Activated T-cell treated with anti-CD3 and anti-CD28 coated beads for 1 hour (primary cell): ENCODE measurements at places on chromosomes 4 and X.

DNA sequence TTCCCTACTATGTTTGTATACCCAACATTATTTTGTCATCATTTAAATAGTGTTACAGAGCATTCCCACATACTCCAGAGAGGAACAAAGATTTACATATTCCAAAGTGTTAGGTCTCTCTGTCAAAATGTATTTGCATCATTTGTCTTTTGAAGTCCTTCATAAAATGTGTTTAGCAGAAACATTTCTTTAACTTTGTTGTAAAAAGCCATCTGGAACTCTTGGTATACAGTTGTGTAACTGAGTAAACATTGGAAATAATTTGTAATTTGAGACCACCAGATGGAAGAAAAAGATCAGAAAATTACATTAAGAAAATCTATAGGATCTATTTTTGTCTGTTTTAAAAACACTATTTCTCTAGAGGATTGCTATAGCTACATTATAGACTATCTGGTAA is 56.6 kb upstream of the ALB start:
- no peak for DNase-seq

- DNase-seq, result no peak
Observed at GRCh38 chr4:39406763-39407583, at the start of gene KLB. Gene KLB, plus strand, starts transcription at chr4:39406930. Its CDS starts 20 bp downstream, at chr4:39406950.

DNA sequence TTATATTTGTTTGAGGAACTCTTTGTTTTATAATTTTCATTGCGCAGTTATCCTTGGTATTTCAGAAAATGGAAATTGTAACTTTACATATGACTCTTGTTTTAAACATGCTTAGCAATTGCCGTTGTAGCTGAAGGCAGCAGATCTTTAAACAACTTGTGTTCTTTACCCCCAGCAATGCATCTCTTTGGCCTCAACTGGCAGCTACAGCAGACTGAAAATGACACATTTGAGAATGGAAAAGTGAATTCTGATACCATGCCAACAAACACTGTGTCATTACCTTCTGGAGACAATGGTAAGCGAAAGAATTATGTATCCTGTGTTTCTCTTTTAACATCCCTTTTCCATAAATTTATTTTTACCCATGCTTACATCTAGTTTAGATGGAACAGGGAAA is 263.6 kb downstream of the DCTD start:
- no peak for DNase-seq

GRCh38 chr4:146273204-146273901 is 59.0 kb downstream of the REELD1 start:
- DNase-seq, result no peak

DNA sequence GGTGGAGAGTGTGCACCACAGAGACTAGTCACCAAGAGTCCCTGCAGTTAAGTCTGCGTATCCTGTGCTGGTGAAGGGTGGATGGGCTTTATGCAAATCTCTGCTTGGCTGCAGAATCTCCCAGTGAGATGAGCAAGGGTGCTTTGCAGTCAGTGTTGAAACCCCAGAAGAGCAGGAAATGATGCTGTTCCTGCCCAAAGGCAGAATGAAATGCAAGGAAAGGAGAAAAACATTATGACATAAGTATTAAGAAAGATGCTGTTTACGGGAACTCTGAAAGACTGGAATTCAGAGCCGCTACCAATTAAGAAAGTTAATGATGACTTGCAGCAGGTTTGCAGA is 25.4 kb upstream of the ACSL1 start:
- DNase-seq, result no peak

- DNase-seq, result peak; percentile 40
Observed at GRCh38 chrX:102652031-102652688, 877 bp downstream of the GPRASP1 start.

- DNase-seq, result no peak
Observed at GRCh38 chrX:148958901-148959300, 458.5 kb downstream of the AFF2 start.

- no peak for DNase-seq
Observed at GRCh38 chrX:15500497-15500966, at the start of gene BMX. Gene BMX, plus strand, starts transcription at chrX:15500807. Its CDS starts 7,547 bp downstream, at chrX:15508354.

DNA sequence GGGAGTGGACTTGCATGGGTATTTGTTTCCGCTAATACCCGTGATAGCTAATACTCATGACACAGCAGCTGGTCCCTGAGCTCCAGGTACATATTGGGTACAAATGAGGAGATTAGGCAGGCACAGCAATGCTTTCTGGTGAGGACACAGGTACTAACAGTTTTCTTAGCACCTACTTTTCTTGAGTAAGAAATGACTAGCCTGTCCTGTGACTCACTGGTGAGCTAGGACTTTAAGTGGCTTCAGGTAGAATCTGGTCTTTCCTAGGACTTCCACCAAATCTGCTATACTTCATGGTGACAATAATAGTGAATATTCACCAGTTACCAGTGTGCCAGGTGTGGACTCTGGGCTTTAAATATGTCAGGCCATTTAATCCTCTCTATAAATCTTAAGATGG is 407.4 kb upstream of the NR3C2 start:
- no peak for DNase-seq

- DNase-seq, result no peak
Observed at GRCh38 chr4:124066595-124066994, 645.9 kb downstream of the ANKRD50 start.

DNA sequence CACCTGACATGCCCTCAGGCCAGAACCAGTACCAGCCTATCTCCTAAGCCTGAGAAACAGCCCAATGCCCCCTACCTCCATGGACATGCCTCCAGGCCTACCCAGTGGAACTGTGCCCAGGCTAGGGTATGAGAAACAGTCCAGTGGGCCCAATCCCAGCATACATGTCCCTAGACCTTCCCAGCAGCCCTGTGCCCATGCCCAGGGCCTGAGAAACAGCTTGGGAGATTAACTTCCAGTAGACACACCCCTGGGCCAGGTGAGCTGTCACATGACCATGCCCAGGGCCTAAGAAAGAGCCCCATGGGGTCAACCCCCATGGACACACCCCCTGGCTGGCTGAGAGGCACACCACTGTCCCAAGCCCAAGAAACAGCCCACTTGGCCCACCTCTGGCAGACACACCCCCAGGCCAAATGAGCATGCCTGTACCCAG is 78.8 kb downstream of the CBR4 start:
- DNase-seq, result no peak
